ENCODE measurements at places on chromosomes 13 and 19.

DNA sequence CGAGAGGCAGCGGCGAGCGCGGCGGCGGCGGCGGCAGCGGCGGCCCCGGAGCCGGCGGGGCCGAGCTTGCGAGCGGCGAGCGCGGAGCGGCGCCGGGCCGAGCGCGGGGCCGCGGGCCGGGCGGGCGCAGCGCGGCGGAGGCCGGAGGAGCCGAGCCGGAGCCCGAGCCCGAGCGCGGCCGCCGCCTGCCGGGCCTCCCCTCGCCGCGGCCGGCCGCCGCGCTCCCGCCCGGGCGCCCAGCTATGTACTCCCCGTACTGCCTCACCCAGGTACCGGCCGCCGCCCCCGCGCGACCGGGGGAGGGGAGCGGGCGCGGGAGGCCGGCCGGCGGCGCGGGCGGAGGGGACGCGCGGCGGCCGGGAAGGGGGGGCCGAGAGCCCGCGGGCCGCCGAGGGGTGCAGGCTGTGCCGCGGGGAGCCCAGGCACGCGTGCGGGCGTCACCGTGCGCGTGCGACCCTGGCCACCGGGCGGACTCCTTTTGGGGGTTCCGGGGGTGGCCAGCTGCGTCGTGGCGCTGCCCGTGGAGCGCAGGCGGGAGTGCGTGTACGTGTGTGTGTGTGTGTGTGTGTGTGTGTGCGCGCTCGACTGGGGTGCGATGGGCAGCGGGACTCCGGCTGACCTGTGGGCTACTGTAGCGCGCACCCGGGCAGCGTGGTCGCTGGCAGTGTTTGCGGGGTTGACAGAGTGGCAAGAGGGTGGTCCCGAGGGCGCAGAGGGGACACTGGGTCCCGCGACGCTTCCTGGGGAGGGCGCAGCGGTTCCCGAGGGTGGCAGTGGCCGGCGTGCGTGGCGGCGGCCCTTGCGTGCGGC lies 526 bp downstream of the NFIX start:
- no peak for DNase-seq

DNA sequence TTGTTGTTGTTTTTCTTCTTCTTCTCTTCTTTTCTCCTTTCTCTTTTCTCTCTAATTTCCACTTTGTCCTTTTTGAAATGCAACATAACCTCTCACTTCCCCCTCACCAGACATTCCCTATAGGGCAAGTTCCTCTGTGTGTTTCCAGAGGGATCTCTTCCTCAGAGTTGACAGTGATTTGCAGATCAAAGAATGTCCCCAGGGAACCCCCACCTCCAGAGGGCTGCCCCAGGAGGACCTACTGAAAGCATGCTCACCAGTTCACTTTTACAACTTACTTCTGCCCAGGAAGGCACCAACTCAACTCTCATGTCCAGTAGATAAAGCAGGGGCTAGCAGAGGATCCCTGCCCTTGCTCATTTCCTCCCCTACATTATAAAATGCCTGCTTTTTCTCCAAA lies 1648.0 kb downstream of the PCDH9 start:
- DNase-seq, result no peak

GRCh38 chr19:29680447-29680846 lies 15.2 kb downstream of the PLEKHF1 start:
- DNase-seq, result peak; percentile 65

- no peak for DNase-seq
Measured at GRCh38 chr19:5186293-5187050, 154.1 kb downstream of the PTPRS start.

DNA sequence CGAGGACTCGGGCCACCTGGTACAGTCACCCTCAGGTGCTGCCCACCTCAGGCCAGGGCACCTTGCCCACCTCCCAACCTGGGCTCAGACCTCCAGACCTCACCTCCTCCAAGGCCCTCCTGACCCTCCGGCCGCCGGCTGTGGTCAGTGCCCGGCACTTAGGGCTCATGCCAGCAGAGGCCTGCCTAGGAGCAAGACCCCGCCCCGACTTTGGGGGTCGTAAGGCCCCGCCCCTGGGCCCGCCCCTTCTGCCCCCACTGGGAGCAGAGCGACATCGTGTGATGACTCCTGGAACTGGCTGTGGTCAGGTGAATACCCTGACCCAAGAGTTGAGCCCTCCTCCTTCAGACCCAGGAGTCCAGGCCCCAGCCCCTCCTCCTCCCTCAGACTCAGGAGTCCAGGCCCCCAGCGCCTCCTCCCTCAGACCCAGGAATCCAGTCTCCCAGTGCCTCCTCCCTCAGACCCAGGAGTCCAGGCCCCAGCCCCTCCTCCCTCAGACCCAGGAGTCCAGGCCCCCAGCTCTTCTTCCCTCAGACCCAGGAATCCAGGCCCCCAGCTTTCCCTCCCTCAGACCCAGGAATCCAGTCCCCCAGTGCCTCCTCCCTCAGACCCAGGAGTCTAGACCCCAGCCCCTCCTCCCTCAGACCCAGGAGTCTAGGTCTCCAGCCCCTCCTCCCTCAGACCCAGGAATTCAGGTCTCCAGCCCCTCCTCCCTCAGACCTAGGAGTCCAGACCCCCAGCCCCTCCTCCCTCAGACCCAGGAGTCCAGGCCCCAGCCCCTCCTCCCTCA lies at the start of gene SBK2:
Gene SBK2 (minus strand): TSS at position 183 of the 790 bp plus-strand sequence. CDS start 839 bp downstream, outside the sequence.
- DNase-seq, result no peak

- DNase-seq, result no peak
Measured at GRCh38 chr13:27824121-27824520, 31.8 kb downstream of the GSX1 start.

DNA sequence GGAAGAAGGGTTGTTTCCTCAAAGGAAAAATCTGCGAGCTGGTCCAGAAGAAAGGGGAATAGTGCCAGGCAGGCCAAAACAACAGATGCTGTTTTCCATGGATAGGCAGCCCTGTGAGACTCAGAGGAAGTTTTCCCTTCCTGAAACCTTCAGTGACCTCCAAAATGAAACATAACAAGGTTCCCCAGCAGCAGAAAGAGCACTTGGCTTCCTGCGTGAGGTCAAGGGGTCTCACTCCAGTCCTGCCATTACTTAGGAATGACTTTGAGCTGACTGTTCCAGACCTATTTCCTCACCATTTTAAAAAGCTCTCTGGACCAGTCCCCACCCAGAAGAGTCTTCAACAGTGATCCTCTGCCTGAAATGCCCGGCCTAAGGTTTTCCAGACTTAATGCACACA lies 104.6 kb upstream of the IPO5 start:
- DNase-seq, result no peak

DNA sequence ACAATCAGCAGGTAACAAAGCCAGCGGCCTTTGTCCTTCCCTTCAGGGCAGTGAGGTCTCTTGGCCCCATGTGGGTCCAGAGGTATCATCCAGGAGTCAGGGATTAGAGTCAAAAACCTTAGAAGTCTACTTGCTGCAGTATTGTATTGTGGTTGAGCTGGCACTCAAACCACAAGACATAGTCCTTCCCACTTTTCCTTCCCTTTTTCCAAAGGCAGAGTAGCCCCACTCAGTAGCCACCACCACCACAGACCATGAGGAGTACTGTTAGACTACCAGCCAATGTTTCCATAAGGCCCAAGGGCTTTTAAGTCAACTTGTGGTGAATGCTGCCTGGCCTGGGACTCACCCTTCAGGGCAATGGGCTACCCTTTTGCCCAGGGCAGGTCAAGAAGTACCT lies 27.1 kb upstream of the CCNA1 start:
- no peak for DNase-seq

DNA sequence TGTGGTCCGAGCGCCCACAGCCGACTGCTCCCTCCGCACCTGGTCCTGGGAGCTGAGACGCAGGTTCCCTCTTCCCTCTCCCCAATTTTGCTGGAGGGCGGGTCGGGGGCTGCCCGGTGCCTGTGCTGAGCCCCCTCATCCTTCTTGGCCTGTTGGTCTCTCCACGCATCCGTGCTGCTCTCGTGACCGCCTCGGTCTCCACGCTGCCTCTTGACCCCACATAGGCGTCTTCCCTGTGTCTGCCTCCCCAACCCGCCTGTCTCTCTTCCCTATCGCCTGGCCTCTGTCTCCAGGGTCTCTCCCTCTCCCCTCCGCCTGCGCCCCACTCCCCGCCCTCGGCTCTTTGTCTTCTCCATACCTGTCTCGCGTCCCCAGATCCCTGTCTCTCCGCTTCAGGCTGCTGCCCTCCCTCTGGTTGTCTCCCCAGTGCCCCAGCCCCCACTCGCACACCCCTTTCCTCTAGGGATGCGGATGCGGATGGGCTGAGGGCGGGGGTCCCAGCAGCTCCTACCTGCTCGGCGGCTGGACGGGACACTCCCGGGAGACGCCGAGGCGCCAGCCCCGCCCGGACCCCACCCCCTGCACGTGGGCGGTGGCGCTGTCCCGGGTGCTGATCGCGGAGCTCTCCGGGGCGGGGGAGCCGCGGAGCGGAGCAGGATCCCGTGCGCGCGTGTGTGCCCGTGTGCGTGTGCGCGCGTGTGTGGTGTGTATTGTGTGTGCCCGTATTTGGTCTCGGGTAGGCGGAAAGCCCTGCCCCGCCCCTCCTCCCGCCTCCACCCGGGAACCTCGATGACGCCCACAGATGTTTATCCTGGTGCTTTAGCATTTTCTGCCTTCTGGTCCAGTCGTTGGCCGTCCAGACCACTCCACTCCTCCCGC lies at the start of gene SYT5:
Gene SYT5 (minus strand): TSS at position 684 of the 879 bp plus-strand sequence. CDS start 1,248 bp downstream, outside the sequence.
- DNase-seq, result peak; percentile 25

GRCh38 chr13:71879129-71879535 lies 12.1 kb upstream of the DACH1 start:
- DNase-seq, result no peak

GRCh38 chr19:1985588-1986356 lies 29.7 kb downstream of the BTBD2 start:
- no peak for DNase-seq

- no peak for DNase-seq
Measured at GRCh38 chr19:47762615-47763308, 15.7 kb upstream of the SELENOW start.

- no peak for DNase-seq
Measured at GRCh38 chr19:33394006-33394722, 20.7 kb downstream of the CEBPG start.

GRCh38 chr19:21084343-21084742 lies 2.3 kb downstream of the ZNF714 start:
- DNase-seq, result no peak

DNA sequence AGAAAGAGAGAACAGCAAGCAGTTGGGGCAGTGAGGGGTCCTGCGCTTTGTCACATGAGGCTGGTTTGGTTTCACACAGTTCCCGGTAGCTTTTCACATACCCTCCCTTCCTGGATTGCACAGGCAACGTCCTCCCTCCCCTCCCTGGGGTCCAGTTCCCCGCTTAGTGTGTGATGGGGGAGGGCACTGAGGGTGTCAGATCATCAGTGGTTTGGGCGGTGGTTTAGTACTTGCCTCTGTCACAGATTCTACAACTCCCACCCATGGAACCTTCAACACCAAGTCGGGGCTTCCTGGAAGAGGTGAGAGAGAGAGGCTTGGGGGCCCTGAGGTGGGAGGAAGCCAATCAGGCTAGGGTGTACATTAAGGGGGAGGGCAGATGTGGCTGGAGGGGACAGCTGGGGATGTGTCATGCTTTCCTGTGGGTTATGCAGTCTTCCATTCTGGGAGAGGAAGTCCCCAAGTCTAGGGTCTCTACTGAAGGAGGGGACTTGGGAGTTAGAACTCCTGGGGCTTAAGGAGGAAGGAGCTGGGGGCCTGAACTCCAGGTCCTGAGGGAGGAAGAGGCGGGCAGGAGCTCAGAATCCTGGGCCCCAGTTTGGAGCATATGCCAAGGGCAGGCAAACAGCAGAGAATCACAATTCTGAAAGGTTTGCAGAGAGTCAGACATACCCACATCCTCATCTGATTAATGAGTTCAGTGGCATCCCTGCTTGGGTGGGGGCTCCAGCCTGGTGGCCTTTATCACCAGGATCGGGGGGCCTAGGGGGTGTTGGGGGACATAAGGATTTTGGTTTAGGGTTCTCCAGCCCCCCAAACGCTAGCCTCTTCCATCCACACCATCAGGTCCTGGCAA lies at the start of gene NKG7:
Gene NKG7 (minus strand): TSS at position 6 of the 856 bp plus-strand sequence. CDS start 119 bp downstream, outside the sequence.
- DNase-seq, result no peak

GRCh38 chr19:54521022-54521859 lies 18.6 kb downstream of the LAIR2 start:
- no peak for DNase-seq

GRCh38 chr13:98108341-98108740 lies 34.6 kb upstream of the FARP1 start:
- DNase-seq, result no peak

DNA sequence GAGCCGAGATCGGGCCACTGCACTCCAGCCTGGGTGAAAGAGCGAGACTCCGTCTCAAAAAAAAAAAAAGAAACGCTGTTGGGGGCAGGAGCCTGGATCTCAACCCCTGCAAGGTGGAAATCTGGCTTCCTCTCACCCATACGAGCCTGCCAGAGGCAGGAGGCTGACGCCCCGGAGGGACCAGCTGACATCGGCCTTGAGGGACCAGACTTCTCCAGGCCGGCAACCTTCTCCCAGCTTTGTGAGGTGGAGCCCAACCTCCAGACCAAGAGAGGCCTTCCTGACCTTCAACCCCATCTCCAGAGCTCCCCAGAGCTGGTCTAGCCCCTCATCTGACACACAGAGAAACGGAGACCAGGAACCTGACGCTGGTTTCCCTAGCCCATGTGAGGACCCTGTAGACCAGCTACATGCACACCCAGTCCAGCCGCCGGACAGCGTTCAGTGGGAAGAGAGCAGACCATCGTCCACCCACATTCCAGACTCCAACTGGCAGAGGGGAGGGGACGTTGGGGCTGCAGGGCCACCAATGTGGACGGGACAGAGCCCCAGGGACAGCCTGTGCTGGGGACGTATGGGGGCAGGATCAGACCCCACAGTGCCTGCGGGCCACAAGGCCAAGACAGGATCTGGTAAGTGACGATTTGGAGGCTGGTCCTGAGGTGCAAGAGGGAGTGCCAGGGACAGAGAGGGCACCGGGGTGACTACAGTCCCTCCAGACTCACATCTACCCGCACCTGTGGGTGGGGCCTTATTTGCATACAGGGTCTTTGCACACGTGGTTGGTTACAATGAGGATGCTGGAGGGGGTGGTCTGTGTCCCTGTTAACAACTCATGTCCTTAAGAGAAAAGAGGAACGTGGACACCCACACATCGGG lies 11.4 kb downstream of the SBNO2 start:
- DNase-seq, result no peak

DNA sequence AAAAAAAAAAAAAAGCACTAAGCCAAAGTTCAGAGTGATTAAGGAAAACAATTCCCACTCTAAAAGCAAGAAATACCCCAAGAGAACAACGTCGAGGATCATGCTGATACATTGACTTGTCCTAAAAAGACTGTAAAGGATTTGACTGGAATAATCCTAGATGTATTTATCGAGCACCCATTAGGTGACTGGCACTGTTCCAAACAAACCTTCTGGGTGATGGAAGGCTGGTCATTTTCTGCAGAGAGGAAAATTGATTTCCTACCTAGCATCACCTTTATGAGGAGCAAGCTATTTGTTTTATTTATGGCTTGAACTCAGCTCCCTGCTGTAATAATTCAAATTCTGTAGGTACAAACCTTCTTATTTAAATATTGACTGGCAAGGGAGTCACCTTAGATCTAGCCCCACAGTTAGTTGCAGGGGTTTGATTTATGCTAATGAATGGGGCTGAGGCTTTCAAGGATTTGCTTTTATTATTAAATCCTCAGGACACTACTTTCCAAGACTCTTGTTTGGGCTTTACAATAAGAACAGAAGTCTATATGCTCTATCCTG lies 471.0 kb downstream of the OLFM4 start:
- no peak for DNase-seq

Measured in stimulated activated CD4-positive, alpha-beta T cell treated with anti-CD3 and anti-CD28 coated beads, Interleukin-15, amount 100 ng/mL, for 1 hour (primary cell).